ENCODE measurements at places on chromosomes 16 and 17.
A peak's percentile ranks its signal among the peaks of the same experiment; 100 is the strongest.

GRCh38 chr16:24135624-24136565 is 120.2 kb upstream of the CACNG3 start:
- no peak for DNase-seq

DNA sequence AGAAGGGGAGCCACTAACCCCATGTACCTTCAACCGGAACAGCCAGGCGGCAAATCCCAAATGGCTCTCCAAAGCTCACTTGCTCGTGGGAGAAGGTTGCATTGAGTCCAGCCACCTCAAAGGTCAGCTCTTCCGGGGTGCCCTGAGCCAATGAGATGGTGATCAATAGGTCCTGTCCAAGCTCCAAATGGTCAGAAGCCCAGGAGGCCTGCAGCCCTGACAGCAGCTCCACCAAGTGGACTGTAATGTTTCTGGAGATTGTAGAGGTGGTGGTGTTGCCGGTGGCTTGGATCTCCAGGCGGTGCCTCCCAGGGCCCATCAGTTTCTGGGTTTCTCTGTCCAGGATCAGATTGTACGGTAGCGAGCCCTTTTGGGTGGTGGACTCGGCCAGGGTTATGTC is 39.9 kb upstream of the BCO1 start:
- peak; percentile 5 for DNase-seq

DNA sequence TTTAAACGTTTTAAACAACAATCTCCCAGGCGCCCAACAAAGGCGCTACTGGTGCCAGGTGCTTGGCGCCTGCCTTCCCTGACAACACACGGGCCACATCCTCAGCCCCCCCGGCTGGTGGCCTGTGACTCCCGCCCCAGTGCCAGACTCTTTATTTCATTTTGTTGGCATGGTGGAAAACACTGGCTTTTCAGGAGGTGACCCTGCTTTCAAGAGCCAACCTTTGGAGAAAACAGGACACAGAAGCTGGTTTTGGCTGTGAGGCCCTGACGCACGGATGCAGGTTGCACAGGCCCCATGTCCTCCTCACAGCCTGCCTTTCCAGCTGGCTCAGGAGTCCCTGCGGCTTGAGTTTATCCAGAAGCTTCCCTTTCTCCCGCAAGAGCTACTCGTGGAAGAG is 100.0 kb downstream of the METRNL start:
- no peak for DNase-seq

DNA sequence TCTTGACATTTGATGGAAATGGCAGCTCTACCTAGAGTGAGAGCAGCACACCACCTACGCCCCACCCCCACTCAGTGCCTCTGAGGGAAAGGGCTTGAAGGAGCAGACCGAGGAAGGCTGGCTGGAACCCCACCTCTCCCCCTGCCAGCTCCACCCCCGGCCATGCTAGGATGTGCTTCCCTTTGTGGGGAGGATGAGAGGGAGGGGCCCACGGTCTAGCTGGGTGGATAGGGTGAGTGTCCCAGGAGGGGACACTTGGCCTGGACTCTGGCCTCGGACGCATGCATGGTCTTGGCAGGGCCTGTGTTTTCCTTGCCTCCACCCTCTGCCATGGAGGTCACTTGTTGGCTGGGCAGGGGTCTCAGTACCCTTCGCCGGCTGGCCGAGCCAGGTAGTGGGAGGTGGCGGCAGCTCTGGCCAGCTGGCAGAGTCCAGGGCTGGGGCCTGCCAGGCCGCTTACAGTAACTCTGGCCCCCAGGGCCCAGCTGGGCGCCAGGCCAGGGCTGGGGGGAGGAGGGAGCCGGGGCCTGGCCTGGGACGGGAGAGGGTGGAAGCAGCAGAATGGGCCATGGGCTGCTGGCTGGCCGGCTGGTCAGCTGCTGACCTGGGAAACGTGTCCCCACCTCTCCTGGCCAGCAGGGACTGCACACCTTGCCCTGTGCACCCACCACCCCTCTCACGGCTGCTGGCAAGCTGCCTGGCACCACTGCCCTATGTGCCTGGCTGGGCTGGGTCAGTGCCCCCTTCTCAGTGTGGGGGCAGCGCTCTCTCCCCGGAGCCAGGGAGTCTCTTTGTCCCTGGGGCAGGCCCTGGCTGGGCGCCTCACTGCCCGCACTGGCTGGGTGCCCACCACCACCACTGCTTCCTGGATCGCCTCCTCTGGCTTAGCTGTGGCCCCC is 23.0 kb downstream of the RARA start:
- DNase-seq: no peak

DNA sequence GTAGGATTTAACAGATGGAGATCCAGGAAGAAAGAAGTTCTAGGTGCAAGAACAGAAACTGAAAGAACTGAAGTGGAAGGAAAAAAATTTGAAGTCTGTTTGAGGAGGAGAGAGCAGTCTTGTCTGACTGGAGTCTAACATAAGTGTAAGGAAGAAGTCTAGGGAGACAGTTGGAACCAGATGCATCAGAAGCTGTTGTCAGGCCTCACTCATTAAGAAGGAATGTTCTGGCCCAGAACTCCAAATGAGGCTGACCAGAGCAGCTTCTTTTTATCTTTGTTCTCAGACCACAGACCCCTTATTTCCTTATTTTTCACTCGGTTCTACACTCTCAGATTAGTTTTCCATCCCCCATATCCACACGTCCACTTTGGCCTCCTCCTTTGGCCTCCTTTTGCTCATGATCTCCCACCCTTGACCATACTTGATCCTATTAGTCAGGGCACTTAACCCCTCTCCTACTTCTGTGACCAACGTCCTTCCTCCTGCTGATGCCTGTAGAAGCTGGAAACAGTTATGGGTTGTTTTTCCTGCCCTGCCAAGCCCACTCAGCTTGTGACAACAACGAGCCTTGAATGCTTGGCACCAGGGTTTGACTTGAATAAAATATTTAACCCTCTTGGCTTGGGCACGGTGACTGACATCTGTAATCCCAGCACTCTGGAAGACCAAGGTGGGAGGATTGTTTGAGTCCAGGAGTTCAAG is 7.0 kb upstream of the MYH2 start:
- no peak for DNase-seq

- no peak for DNase-seq
These were observed 7.2 kb downstream of the SRCIN1 start for GRCh38 chr17:38598536-38598935.

- no peak for DNase-seq
These were observed 28.7 kb upstream of the TNRC6A start for GRCh38 chr16:24700549-24701392.

GRCh38 chr17:8621585-8621984 is 8.9 kb downstream of the MYH10 start:
- peak; percentile 46 for DNase-seq

- no peak for DNase-seq
These were observed 115.6 kb upstream of the SDK2 start for GRCh38 chr17:73759734-73760438.

DNA sequence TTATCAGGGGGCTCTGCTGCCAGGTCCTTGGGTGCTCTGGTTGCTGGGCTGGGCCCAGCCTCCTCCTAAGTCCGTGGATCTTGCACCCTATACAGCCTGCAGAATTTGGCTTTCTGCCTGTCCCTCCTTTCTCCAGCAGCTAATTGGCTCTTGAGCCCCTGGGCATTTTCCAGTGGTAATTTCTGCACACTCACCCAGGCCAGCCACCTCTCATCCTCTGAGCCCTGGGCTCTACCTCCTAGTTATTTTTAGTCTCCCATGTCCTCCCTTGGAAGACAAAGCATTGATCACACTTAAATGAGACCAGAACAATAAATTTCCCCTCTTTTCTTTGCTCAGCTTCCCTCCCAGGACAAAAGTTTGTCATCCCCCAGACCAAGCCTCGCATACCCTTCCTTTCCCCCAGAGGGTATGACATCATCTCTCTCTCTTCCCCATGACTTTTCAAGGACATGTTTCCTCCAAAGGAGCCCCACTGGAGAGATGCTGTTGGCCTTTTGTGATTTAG is 38.1 kb downstream of the C17orf75 start:
- DNase-seq: no peak

DNA sequence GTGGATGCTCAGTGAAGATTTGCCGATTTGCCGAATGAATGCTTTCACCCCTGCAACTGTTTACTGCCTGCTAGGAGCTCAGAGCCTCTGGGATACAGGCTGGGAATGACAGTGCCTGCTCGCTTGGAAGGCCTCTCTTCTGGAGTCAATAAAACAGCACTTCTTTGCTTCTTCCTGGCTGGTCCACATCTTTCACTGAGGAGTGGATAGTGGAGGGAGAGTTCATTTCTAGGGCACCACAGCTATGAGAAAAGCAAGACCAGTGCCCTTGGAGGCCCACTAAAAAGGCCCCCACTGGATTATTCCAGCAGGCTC is 3.1 kb upstream of the USP7 start:
- no peak for DNase-seq

DNA sequence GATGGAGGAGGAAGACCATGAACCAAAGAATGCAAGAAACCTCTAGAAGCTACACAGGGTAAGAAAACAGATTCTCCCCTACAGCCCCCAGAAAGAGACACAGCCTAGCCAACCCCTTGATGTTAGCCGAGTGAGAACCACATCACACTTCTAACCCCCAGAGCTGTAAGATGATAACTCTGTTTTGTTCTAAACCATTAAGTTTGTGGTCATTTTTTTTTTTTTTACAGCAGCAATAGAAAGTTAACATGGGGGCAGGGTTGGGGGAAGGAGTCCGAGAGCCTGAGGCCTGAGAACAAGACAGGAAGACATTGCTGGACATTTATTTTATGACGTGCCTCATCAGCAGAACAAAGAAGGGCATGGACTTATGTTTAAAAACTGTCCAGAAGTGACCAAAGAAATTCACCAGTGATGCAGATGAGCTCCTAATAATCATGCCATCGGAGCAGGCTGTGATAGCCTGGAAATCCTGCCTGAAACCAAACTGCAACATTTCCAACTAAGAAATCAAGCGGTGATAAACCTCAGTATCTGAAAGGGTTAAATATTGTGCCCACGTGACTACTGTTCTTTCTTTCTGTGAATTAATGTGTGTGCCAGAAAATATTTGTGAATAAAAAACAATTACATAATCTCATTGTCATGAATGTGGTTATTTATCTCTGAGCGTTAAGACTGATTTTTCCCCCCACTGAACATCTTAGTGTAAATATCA is 1.1 kb downstream of the ABCA9 start:
- no peak for DNase-seq

DNA sequence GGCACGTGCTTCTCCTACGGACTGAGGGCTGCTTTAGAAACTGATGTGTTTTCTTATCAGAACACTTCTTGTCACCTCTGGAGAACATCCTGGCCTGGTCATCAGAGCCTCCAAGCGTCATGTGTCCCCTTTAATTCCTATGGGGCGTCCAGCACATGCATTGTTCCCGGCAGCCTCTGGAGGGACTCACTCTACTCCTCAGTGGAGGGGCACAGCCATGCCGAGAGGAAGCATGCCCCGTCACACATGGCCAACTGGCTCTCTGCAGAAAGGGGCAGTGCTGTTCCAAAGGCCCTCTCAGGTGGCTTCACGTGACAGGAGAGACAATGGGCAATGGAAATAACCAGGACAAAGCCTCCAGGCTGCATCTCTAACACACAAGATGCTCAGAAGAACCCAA is 31.8 kb downstream of the CDRT15L2 start:
- DNase-seq: no peak

- DNase-seq: no peak
These were observed 10.8 kb downstream of the ASPHD1 start for GRCh38 chr16:29910819-29911675.

GRCh38 chr17:78736526-78737079 is 45.5 kb downstream of the CYTH1 start:
- DNase-seq: peak; percentile 88
